ENCODE measurements at places on chromosomes 5 and 9.

- no peak for DNase-seq
These were observed 89.3 kb downstream of the MACIR start for GRCh38 chr5:103347716-103348423.

DNA sequence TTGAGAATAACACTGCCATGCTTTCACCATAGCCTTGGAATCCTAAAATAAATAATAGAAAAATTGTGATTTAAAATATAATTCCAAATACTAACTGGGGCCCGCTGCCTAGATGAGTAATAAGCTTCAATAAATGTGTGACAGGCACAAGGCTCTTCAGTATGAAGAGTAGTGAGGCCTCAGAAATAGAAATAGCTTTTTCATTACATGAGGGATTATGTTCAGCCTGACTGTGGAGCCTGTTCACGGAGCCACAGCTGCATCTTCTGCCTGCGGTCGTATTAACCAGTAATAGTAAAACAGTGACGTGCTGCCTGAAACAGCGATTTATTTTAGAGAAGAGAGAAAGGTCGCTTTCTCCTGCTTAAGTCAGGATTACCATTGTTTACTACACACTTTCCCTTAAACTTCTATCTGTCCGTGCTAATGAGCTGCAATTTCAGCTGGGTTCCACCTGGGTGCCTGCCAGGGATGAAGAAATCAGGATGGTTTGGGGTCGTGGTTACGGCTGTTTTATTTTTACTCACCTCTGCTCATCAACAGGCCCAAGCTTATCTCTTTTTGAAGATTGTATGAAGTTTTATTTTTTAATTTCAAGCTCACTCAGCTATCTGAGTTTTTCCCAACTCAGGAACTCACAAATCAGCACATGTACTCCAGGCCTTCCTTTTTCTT lies 284.9 kb upstream of the WWC1 start:
- no peak for DNase-seq

DNA sequence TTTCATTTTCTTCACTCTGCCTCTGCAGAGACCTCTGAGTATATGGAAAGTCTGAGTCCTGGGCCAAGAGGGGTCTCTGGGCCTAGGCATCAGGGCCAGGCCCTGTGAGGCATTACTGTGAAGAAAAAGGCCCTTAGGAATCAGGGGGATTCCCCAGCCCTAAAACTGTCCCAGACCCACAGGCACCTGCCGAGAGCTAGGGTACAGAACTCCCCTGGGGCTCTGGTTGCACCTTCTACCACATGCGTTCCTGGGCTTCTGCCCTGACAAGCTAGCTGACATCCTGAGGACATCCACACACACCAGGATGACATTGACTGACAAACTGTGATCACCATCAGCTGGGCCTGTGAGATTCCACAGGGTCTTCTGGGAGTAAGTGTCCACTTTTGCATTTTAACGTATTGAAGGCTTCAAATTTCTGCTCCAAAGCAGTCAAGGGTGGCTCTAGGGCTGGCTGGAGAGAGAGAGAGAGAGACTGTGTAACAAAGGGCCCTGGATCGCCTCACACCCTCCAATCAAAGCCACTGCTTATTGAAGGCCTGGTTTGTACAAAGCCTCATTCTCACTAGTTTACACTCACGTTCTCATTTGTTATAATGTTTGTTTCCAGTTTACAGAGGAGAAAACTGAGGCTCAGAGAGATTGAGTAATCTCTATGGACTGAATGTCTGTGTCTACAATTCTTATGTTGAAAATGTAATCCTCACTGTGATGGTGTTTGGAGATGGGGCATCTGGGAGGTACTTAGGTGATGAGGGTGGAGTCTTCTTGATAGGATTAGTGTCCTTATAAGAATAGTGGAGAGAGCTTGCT lies 45.1 kb downstream of the TGFBI start:
- no peak for DNase-seq

- DNase-seq: no peak
These were observed 632 bp downstream of the DPM2 start for GRCh38 chr9:127937056-127937387.

- no peak for DNase-seq
These were observed 1.2 kb downstream of the TENT4A start for GRCh38 chr5:6714226-6715041.

DNA sequence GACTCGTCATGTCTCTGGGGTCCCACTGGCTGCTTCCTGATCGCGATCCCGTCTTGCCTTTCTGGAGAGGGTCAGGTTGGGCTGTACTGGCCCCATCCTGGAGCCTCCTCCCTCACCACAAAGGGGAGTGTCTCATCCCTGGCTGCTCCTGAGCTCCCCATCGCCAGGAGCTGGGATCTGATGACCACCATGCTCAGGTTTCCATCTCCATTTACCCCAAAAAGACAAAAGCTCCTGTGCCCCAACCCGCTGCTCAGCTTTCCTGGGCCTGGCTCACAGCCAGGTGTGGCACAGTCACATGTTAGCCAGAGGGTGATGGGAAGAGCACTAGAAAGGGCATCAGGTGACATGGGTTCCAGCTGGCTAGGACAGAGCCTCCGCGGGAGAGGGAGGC lies 47.3 kb upstream of the CDKN2AIPNL start:
- DNase-seq: no peak

DNA sequence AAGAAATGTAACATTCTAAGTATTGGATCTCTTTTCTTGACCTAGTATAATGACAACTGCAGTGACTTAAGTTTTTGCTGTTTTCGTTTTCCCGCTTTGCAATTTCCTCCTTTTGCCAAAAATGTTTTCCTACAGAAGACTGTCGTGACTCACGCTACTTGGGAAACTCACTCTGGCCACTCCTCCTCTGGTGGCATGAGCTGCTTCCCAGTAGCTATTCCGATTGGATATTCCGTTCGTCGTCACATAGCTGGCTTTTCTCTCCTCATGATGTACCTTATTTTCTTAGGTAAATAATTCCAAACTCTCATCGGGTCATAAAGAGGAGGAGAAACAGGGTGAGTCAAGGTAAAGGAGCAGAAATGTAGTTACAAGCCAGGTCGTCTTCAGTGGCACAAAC lies 64.9 kb downstream of the GOLPH3 start:
- DNase-seq: no peak

DNA sequence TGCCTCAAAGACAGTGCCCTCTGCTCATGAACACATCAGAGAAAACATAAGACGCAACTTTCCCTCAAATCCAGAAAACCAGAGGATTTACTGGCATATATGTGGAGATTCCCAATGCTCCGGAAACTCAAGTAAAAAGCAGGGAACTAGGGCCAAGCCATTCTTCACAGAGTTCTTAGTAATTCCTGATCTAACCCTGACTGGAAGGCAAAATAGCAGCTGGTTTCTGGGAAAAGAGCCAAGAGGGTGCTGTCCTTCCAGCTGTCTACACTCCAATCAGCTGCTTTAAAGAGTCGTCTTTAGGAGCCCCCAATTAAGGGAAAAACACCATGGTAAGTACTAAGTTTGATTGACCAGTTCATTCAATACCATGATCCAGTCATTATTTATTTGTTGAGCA lies 49.6 kb downstream of the GNA14 start:
- DNase-seq: peak; percentile 26

DNA sequence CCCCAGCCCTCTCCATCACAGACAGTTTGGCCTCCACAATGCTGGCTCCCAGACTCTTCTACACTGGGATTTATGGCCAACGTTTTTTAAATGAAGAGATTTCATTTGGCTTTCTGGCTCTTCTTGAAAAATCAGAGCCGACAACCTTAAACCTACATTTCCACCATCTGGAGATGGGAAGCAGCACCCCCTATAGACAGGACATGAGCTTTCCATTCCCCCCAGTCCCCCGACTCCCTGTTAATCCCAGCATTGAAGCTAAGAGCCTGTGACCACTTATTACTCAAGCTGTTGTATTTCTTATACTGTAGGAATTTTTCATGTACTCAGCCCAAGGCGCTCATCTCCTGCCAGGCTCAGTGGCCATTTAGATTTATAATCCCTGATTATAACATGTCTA lies 34.0 kb upstream of the AFAP1L1 start:
- no peak for DNase-seq

- DNase-seq: peak; percentile 43
These were observed 388.0 kb upstream of the ZNF608 start for GRCh38 chr5:125134216-125135081.

- DNase-seq: no peak
These were observed 275.7 kb upstream of the DAB2 start for GRCh38 chr5:39700523-39700922.

GRCh38 chr5:345404-346195 lies 24.1 kb downstream of the AHRR start:
- no peak for DNase-seq

DNA sequence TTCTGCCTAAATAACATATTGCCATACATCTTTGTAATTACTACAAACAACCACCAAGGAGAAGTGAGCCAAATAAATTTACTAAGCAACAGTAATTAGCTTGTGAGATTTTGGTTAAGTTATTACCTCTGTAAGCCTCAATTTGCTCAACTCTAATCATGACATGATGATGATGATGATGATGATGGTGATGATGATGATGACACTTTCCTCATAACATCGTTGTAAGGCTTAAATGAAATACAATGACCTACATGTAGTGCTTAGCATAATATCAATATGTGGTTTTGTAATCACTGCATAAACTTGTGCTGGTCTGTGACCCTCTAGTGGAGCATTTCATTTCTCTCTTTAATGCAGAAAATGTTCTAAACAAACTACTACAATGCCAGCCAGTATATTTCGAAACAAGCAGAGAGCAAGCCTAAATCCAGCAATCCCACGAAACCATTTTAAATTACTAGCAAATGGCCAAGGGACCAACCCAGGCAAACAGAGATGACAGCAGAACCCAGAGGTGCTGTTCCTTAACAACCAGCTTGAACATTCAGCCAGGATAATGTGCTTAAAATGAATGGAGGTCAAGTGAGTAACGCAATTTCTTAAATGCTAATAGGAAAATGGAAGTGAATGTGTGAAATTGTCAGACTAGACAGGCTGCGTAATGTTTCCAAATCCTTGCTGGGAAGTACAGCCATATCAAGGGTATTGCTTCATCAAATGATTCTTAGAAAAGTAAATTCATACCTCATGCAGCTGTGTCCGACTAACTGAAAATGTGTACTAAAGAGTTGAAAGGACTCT lies 281.9 kb upstream of the PUM3 start:
- DNase-seq: no peak

- DNase-seq: no peak
These were observed 101.7 kb downstream of the SNCAIP start for GRCh38 chr5:122413722-122414121.

DNA sequence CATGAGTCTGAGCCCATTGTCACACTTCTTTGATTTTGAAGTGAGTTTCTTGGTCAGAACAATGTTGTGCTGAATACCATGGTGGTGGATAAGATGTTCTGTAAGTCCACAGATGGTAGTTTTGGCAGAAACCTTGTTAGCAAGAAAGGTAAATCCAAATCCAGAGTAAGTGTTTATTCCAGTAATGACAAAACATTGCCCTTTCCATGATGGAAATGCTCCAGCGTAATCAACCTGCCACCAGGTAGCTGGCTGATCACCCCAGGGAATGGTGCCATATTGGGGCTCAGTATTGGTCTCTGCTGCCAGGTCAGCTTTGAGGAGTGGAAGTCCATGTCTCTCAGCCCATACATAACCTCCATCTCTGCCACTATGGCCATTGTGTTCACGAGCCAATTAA lies 54.7 kb upstream of the DAPK1 start:
- DNase-seq: no peak

- no peak for DNase-seq
These were observed 105.5 kb upstream of the CPLX2 start for GRCh38 chr5:175765858-175766257.

DNA sequence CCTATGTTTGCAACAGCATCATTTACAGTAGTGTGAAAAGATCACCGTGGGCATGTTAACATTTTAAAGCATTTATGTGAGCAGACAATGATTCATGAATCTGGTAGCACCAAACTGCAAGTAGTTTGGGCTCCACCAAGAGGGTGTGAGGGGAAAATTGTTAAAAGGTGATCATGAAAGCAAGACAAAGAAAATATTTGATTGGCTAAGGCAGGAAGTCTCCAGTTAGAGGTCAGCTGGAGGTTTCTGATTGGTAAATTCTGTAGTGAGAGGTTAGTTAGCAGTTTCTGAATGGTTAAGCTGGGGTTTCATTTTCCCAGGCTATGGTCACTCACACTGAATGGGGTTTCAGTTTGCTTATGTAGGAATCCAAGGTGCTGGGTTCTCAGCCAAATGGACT lies 13.5 kb upstream of the DRD1 start:
- DNase-seq: no peak

DNA sequence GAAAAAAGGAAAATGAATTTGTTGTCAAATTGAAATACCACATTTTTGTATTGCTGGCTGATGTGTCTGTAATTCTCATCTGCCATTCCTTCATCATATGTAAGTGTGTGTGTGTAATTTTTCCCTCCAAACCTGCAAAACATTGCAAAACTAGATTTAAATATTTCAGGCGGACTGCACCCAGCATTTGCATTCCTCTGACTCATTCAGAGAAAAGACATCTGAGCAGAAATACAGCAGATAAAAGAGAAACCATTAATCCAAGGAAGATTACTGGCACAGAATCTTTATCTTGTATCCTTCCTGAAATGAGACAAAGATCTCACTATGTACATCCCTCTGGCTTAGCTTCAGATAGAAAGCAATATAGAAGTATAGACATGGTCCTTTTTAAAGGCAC lies 275.3 kb downstream of the TMEM38B start:
- DNase-seq: no peak

DNA sequence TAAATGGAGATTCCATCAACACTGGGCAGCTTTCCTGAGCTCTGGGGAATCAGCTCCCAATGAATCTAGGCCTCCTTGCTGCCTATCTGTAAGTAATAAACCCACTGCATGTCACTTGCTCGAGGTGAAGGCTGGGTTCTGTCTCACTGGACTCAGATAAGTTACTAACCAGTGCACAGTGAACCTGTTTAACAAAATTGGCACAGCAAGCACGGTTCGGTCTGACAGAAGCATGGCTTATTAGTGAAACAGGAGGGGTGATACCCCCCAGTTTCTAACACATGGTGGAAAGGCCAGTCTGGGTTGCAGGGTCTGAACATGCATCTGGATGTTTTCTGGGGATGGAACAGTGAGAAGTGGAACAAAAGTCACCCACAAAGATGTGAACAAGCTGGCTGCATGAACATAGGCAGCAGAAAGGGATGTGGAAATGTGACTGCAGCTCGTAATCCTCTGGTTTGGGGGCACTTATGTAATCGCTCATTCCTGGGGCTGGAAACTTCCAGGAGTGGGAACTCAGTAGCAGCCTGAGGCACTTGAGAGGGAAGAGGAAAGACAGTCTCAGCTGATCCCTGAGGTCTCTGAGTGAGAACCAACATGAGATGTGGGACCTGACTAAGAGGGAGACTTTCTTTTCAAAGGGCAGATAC lies 37.7 kb downstream of the UGT3A2 start:
- DNase-seq: no peak

- DNase-seq: no peak
These were observed 43.5 kb downstream of the DMAC1 start for GRCh38 chr9:7756088-7756487.

- peak; percentile 4 for DNase-seq
These were observed 299.7 kb downstream of the NPR3 start for GRCh38 chr5:33010846-33011245.

GRCh38 chr9:1034271-1034670 lies 15.9 kb upstream of the DMRT2 start:
- no peak for DNase-seq

- no peak for DNase-seq
These were observed 1.6 kb downstream of the RFESD start for GRCh38 chr5:95647886-95648860.

Data from fibroblast of the conjunctiva (primary cell).